ENCODE measurements at places on chromosomes 5 and 9. TPM values are rescaled to one million over a fixed set of nuclear protein-coding genes. Genes with fewer than 3 reads are reported as not detected.

The ADAMTS16 gene
- total RNA-seq: 3.7 TPM

- DNase-seq: no peak
These were observed 357.6 kb upstream of the RPS23 start for GRCh38 chr5:82635561-82636288.

- no peak for DNase-seq
These were observed 31.3 kb upstream of the TAS2R1 start for GRCh38 chr5:9661316-9662015.

DNA sequence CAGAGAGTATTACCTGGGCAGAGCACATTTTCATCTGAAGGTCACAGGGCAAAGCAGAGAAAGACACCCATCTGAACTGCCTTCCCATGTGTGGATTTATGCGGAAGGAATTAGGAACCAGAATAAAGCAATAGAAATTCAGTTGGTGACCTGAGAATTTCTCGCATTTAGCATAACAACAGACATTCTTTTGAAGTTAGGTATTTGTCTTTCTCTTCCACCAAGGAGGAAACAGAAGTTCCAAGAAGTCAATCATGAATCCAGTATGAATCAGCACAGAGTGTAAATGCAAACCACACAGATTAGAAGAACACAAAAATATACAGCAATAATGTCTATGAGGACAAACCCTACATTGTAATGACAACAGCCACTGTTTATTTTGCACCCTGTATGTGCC lies 515.2 kb upstream of the BRINP1 start:
- DNase-seq: no peak

GRCh38 chr5:40165789-40166728 lies 513.7 kb upstream of the PTGER4 start:
- DNase-seq: no peak

The ORM2 gene
- not detected for total RNA-seq

The CDH9 gene
- 31.4 TPM for total RNA-seq

DNA sequence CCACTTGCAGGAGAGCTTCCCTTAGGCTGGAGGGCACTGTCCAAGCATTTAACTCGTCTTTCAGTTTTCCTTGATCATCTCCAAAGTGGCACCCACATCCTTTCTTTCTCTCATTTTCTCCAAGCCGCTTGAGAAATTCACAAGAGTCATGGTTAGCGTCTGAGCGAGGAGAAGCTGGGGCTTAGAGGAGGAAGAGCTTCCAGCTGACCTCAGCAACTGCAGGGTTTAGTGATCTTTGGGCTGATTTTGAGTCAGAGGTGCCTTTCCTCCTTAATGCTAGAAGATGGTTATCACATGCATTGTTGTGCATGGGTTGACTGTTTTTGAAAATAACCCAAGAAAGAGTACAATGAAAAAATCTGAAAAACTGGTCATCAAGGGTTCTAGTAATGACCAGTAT lies 134.7 kb downstream of the GADD45G start:
- no peak for DNase-seq

The PRELID2 gene
- 25.7 TPM for total RNA-seq

DNA sequence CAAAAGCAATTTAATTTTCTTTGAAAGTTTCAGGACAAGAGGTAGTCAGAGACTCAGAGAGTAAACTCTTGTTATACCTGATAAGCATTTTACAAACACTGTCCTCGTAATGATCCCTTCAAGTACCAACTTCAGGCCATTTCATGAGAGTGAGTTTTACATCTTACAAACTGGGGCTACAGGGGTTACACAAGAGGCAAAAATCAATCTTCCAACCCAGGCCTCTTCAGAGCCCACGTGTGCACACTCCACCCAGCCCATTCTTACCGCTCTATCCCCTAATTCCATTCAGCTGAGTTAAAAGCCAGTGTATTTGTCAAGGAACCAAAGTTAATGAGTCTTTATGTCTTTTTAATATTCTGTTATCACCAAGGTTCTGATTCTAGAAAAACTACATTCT lies 46.5 kb downstream of the PSMB7 start:
- no peak for DNase-seq

GRCh38 chr9:124212381-124213050 lies 45.2 kb upstream of the NEK6 start:
- DNase-seq: no peak

- DNase-seq: no peak
These were observed 225.2 kb upstream of the TRPC7 start for GRCh38 chr5:136590581-136590980.

The POC5 gene
- 13.0 TPM for total RNA-seq

DNA sequence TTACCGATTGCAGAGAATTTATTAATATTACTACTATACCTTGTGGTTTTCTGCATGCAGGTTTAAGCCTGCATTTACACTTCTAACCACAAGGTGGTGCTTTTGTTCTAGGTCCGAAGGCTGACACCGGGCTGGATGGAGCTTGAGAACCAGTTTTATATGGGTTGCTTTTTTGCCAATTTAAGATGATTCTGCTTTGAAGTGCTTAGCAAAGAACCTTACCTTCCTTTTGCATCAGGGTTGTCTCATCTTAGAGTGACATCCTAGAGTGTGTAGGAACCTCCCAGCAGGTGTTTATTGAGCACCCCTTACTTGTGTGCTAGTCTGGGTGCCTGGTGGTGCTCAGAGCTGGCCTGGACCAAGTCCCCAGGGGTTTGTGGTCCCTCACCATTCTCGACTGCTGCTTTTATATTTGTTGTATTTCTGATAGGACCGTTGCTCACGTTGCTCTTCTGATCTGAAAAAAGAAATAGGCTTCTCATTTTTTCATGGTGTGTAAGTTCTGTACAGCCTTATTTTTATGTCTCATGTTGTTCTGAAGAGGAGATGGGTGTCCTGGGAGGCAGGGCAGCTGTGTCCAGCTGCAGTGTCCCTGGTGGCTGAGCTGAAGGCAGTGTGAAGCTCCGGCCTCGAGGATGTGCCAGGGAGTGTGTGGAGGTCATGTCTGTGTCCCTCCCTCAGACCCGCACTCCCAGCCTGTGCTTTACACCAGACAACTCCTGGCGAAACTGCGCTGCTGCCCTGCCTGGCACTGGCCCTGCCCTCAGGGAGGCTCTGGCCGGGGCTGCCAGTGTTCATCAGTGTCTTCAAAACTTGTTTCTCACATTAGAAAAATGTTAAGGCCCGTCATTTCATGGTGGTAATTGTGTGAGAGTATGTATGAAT lies 54.3 kb downstream of the EHMT1 start:
- DNase-seq: peak; percentile 73

- no peak for DNase-seq
These were observed 33.5 kb upstream of the ZSWIM6 start for GRCh38 chr5:61298580-61298979.

GRCh38 chr5:1474866-1475543 lies 29.8 kb upstream of the SLC6A3 start:
- DNase-seq: no peak

GRCh38 chr9:108512426-108513173 lies 343.2 kb downstream of the ACTL7B start:
- DNase-seq: no peak

GRCh38 chr5:115271295-115272050 lies 8.8 kb upstream of the PGGT1B start:
- DNase-seq: no peak
